Inflammatory macrophage treated with lipopolysaccharide for 1 hour (primary cell): ENCODE measurements at places on chromosomes 4 and X.

- no peak for DNase-seq
These were observed 33.1 kb downstream of the KDM6A start for GRCh38 chrX:44906041-44906440.

DNA sequence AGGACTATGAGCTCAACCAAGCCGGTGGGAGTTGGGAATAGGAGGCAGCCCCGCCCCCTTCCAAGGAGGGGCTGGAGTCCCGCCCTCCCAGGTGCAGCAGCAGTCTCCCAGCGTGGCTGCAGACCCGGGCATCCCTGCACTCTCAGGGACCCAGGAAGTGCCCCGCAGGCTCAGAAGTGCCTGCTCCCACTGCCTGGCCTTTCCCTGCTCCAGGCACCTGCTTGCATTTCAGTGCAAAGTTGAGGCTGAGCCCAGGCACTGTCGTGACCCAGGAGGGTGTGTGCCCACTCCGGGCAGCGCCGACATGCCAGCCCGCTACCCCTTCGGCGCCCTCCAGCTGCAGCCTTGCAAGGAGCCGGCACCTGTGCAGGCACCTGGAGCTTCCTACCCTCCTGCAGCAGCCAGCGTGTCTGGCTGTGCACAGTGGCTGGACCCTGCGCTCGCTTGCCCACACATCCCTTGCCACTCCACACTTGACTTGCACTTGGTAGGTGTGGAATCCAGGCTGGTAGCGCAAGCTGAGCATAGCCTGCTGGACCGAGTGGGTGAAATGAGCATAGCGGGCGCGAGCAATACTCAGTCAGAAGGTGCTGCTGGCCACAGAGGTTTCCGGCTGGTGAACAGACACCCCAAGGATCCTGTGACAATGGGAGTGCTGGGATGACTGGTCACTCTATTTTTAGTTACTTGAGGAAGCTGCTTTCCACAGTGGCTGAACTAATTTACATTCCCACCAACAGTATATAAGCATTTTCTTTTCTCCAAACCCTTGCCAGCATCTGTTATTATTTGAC, 236.3 kb downstream of the PCDH10 start:
- DNase-seq = no peak

- DNase-seq = no peak
These were observed 541.8 kb upstream of the SMIM31 start for GRCh38 chr4:164212134-164212533.

GRCh38 chr4:105305019-105305836, 158.6 kb downstream of the TET2 start:
- peak; percentile 81 for DNase-seq

DNA sequence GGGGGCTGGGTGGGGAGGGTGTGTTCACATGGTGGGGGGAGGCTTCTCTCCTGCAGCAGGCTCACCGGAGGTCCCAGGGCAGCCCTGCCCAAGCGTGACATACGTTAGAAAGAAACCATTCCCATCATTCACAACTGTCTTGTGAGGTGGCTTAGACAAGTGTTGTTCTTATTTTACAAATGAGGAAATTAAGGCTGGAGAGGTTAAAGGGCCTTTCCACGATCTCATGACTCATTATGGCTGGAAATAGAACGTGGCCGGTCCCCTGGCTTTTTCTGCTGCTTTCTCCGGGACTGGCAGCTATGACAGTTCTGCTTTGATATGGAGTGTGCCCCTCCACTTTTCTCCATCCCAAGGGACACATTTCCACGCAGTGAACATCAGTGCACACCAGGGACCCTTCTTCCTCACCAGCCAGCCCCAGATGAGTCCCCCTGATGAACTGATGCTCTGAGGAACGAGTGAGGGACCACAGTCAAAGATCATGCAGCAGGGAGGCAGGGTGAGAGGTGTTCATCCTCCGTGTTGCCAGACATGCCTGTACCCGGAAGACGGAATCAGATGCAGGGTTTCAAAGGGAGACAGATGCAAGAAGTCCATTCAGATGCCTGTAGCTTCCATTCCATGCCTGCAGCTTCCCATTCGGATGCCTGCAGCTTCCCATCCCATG, 64.0 kb upstream of the ACSL1 start:
- DNase-seq = peak; percentile 96

GRCh38 chr4:120857312-120857711, 65.2 kb downstream of the PRDM5 start:
- DNase-seq = no peak
